ENCODE measurements at places on chromosomes 7 and 10. TPM values are rescaled to one million over a fixed set of nuclear protein-coding genes. Genes with fewer than 3 reads are reported as not detected.
A peak's percentile ranks its signal among the peaks of the same experiment; 100 is the strongest.

- no peak for DNase-seq
- no peaks in the 10 kb centered on the region for H3K4me1 ChIP-seq
- no peaks in the 10 kb centered on the region for H3K27me3 ChIP-seq
These were observed 102.6 kb downstream of the CPXM2 start for GRCh38 chr10:123788981-123789380.

DNA sequence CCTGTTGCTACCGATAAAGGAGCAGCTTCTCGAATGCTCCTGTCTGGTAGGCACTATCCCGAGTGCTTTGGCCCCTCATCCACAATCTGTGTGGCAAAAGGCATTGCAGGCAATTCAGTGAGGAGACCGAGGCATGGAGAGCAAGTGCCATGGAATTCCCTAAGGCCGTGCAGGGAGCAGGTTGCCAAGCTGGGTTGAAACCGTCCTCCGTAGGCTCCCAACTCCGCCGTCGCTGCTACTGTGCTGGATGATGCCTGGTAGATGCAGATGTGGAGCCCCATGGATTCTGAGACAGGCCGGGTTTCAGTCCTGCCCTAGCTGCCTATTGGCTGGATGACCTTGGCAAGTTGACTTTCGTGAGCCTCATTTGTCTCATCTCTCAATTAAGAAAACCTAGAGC lies 85.3 kb downstream of the EGFR start:
- H3K27me3 ChIP-seq = peaks cover 5% of the 10 kb centered on the region
- no peaks in the 10 kb centered on the region for H3K36me3 ChIP-seq
- no peak for DNase-seq
- H3K4me3 ChIP-seq = no peak overlapping the region

Gene PDGFA
- polyA plus RNA-seq = 0.36 TPM

DNA sequence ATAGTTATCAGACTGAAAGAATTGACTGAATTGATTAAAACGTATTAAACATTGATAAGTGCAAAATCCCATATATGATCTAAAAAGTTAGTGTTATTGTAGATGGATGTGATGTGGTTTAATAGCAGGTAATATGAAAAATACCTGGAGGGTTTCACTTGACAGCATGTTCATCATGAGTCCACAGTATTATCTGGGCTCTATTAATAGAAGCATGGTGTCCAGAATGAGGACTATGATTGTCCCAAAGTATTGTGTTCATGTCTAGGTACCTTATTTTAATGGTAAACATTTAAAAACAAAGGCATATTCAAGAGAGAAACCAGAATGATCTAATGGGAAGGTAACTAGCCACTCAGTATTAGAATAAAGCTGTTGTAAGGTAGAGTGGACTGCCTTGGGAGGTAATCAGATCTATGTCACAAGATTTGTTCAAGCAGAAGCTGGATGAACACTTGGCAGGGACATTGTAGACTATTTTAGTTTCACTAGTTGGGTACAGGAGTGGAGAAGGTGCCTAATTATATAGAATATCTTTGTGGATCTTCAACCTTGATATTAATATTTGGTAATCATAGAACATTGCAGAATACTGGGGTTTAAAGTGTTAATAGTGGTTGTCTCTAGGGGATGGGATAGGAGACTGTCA lies 43.5 kb downstream of the MCU start:
- DNase-seq = no peak
- no peaks in the 10 kb centered on the region for H3K27me3 ChIP-seq
- H3K27ac ChIP-seq = no peak overlapping the region
- no peak overlapping the region for H3K4me3 ChIP-seq
- H3K36me3 ChIP-seq = no peaks in the 10 kb centered on the region

Gene SYT15B
- 0.04 TPM for polyA plus RNA-seq

- no peak overlapping the region for H3K27ac ChIP-seq
- H3K36me3 ChIP-seq = no peaks in the 10 kb centered on the region
- H3K4me3 ChIP-seq = no peak overlapping the region
- DNase-seq = peak; percentile 9
- H3K27me3 ChIP-seq = no peaks in the 10 kb centered on the region
- no peaks in the 10 kb centered on the region for H3K4me1 ChIP-seq
These were observed 68.1 kb upstream of the CDK6 start for GRCh38 chr7:92904244-92905131.

Gene TRPV6
- polyA plus RNA-seq = not detected

Gene BICC1
- polyA plus RNA-seq = not detected

Gene DBNL
- 386 TPM for polyA plus RNA-seq

DNA sequence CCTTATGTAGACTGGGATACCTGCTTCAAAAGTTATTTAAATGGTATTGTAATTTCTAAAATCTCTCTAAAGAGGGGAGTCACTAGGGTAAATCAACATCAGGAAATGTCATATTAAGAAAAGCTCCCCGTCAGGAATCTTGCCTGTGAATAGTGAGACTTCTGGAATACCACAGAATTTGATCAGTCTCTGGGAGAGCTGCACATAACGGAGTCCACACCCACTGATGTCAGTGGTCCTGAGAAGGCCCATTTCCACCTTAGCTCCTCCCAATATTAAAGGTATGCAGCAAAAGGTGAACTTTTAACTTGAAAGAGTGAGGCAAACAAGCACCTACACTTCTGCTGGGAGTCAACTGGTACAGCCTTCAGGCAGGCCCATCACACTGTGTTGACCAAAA lies 27.3 kb downstream of the STN1 start:
- no peak overlapping the region for H3K4me3 ChIP-seq
- H3K27me3 ChIP-seq = no peaks in the 10 kb centered on the region
- H3K36me3 ChIP-seq = peaks cover 15% of the 10 kb centered on the region
- H3K27ac ChIP-seq = no peak overlapping the region

DNA sequence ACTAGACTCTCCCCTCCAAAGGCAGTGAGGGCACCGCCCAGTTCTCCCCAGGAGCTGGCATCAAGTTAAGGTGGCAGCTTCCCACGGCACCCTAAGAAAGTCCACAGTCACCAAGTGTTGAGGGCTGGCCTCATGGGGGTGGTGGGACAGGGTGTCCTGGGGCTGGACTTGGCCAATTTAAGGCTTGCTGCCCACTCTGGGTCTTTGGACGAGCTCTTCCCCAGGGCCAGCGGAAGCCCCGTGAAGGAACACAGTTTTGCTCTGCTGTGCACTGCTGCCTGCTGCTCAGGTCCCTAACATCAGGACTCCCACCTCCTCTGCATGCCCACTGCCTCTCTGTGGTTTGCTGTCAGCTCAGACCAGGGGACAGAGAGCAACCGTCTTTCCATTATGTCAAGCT lies 57.3 kb upstream of the TMEM72 start:
- H3K27me3 ChIP-seq = no peaks in the 10 kb centered on the region
- DNase-seq = no peak
- H3K4me3 ChIP-seq = no peak overlapping the region
- H3K4me1 ChIP-seq = no peaks in the 10 kb centered on the region

DNA sequence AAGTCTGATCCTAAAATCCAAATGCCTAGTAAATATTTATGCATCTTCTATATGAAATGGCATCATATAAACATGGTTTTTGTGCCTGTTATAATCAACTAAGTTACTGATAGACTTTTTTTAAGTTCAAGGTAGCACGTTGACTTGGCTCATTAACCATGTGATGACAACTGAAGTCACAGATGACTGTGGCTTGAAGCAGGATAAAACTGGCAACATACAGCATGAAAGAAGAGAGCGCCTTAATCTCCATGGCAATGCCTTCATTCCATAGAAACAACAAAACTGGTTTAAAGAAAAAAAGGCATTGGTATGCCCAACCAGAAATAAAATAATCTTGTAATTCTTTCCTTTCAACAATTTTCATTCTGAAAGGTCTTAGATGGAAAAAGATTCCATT lies 188.9 kb upstream of the CDK1 start:
- no peaks in the 10 kb centered on the region for H3K36me3 ChIP-seq
- H3K4me3 ChIP-seq = no peak overlapping the region
- no peak overlapping the region for H3K27ac ChIP-seq
- DNase-seq = no peak
- H3K4me1 ChIP-seq = no peaks in the 10 kb centered on the region

Gene CLCN1
- not detected for polyA plus RNA-seq

Gene MORN4
- 1.5 TPM for polyA plus RNA-seq

- H3K27me3 ChIP-seq = no peaks in the 10 kb centered on the region
- H3K36me3 ChIP-seq = peaks cover 73% of the 10 kb centered on the region
- no peak for DNase-seq
These were observed 55.8 kb downstream of the FIGNL1 start for GRCh38 chr7:50394315-50394714.

DNA sequence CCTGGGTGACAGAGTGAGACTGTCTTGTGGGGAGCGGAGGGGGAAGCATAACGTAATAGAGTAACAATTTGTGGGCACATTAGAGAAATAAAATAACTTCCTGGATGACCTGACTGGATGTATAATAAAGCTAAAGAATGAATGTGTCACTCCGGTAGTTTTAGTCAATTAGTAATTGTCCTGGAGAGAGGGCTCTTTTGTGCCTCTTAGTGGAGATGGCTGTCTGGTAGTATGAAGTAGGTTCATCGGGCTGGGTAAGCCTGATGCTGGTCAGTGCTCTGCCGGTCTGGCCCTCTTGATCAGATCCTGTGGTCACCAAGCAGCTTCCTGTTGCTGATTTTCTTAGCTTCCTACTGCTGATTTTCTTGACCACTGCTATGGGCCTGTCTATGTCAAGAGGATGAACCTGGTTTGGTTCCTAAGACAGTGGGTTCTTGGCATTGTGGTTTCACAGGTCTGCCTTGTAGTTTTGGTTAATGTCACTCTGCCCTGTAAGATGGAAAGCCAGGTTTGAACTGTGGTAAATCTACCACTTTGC lies 34.1 kb downstream of the ZRANB1 start:
- no peaks in the 10 kb centered on the region for H3K27me3 ChIP-seq
- no peak overlapping the region for H3K4me3 ChIP-seq
- DNase-seq = no peak
- peaks cover 36% of the 10 kb centered on the region for H3K36me3 ChIP-seq
- no peak overlapping the region for H3K27ac ChIP-seq

Data from B cell (primary cell).